ENCODE measurements at places on chromosomes 1 and 21.

GRCh38 chr1:165900576-165901380 lies 73.4 kb downstream of the UCK2 start:
- no peak for DNase-seq

DNA sequence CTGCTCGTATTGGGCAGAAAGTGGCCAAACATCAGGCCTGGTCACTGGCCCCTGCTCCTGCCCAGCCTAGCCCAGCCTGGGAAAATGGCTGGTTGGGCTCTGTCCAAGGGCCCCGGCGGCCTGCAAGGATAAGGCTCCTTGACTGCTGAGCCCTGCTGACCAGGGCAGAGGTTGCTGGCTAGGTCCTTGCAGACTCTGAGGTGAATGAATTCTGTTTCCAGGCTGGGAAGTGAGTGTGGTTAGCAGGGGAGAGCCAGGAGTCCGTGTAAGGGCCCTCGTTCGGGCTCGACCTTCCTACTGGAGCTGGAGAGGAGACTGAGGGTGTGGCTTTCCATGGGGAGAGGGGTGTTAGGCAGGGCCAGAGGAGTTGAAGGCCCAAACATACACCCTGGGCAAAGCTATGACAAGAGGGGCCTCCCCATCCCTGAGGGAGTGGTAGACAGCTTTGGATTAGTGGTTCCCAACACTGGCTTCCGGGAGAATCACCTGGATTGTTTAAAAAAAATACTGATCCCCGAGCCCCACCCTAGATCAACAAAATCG lies 20.6 kb downstream of the CSF1 start:
- DNase-seq: no peak

GRCh38 chr21:30996728-30997127 lies 41.5 kb downstream of the KRTAP19-8 start:
- no peak for DNase-seq

DNA sequence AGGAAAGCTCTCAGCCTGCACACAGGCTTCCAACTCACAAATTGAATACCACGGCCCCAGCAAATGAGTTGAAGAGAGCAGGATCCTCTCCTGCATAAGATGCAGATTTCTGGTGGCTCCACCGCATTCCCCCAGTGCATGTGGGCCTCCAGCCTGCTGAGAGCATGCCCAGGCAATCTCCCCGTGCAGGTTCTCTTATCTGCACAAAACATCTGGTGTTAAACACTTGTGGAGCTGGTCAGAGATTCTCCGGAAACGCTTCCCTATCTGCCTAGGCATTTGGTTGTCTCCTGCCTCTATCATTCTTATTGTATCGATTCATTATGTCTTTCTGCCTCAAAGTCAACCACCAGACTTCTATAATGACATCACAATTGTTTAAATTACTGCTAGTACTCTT lies 1349.0 kb upstream of the B3GALT2 start:
- no peak for DNase-seq

DNA sequence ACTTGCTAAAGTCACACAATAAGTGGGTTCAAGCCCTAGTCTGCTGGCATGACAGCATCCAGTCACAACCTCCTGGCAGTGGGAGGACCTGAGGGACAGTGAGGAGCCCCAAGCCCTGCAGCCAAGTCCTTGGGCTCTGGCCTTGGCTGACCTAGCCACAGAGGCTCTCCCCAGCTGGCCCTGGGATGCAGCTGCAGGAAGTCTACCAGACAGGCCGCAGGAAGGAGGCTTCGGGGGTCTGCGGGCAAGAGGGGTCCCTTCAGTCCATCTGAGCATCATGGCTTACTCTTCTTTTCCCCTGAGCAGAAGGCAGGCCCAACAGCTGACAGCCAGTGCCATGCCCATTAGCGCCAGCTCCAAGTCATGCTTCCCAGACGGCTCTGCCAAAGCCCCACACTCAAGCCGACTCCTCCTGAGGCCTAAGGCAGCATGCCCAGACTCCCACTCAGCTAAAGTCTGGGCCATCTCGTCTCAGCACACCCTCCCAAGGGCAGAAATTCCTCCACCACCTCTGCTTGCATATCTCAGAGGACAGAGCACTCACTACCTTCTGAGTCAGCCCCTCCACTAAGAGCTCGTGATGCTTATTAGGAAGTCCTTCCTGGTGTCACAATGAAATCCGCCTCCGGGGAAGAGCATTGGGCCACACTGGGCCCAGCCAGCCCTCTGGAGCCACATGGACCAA lies 20.1 kb downstream of the SLC1A7 start:
- no peak for DNase-seq

- no peak for DNase-seq
Observed at GRCh38 chr1:235093013-235093695, 35.5 kb downstream of the TOMM20 start.

DNA sequence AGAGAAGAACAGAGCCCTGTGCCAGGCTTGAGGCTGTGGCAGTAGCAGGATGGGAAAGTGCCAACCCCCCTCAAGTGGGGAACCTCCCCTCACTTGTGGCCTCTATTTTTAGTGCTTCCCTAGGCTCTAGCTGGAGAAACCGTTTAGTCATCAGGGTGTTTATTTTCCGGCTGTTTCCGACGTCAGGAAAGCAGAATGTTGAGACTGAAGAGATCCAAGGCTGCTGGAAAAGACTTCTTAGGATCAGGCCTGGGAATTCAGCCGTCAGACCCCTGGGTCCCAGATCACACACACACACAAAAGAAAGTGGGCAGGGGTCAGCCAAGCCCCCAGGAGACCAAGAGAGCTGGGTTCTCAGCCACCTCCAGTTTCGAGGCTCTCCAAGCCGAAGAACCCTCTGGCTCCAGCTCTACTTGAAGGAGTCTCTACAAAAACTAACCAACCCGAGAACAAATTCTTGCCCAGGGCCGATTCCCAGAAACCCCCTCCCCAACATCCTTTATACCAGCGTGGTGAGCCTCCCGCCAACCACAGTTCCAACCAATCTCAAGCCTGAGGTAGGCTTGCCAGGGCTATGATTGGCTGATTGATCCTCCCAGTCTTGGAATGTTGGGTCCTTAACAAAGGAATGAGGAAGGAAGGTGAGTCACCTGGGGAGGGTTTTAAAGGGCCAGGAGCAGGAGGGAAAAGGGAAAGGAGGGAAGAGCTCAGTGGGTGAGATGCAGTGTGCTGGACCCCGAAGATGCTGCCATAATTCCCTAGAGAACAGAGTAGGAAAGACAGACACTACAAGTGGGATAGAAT lies 2.5 kb upstream of the MEF2D start:
- DNase-seq: no peak

DNA sequence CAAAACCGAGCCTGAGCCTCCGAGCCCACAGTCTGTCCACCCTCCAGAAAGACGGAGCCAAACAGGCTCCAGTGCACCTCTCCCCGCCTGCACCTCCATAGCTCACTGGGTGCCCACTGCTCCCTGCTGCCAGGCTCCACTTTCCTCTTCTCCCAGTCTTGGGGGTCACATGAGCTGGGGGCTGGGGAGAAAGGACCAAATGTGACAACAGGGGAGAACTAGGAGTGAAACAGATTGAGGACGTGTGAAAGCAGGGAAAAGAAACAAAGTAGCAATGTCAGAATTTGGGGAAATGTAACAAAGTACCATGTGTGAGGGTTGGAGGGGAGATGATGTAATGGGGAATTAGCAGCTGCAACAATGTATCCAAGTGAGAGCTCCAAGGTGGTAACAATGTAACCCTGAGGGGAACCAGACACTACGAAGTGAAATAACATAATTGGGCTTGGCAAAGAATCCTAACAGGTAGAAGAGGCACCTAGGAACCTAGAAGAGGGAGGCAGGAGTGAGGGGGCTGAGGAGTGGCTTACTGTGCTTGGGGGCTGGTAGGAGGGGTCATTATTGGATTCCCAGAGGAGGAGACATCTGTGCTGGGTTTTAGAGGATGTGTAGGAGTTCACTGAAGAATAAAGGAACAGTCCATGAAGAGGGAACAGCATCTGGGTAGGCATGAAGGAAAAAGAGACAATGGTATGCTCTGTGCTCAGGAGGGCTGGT lies 12.5 kb downstream of the SDC3 start:
- DNase-seq: no peak

DNA sequence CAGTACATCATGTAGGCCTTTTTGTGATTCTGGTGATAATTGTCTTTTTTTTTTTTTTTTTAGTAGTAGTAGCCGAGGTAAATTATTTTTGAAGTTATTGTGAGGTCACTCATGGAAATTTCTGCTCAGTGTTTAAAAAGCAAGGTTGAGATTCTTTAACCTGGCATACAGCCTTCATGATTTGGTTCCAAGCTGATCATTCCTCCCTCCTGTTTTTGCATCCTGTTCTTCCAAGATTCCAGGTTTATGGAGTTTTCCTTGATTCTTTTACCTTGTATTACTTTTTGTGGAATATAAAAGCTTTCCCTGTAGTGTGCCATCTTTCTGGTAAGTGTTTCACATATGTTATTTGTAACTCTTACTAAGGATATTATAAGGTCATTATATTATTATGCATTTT lies 9.1 kb downstream of the ZFYVE9 start:
- no peak for DNase-seq

DNA sequence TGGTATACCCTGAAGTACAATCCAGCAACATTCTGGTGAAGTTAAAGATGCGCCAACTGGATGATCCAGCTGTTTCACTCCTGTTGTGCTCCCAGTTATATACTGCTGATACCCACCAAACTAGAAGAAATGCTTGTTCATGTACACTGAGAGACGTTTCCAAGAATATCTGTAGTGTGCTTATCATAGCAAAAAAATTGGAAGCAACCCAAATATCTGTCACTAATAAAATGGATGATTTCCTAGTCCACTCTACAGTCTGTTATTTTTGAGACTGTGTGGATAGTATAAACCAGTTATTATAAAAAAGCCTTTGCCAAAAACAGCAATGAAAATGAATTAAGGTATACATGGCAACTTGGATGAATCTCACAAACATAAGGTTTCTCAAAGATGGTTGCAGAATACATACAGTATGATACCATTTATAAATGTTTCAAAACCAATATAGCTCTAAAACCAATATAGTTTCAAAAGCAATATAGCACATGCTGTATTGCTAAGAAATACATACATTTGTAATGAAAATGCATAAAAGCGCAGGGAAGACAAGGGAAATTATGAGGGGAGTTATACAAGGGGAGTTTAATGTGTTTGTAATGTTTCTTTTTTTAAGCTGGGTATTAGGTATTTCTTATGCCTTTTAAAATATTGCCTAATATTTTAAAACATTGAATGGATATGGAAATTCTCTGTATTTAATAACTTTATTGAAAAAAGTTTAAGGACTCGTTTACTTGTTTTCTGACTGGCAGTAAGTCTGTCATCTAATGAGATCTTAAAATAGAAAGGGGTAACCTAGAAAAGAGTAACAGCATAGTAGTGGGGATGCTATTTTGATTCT lies 36.5 kb downstream of the GPSM2 start:
- no peak for DNase-seq

DNA sequence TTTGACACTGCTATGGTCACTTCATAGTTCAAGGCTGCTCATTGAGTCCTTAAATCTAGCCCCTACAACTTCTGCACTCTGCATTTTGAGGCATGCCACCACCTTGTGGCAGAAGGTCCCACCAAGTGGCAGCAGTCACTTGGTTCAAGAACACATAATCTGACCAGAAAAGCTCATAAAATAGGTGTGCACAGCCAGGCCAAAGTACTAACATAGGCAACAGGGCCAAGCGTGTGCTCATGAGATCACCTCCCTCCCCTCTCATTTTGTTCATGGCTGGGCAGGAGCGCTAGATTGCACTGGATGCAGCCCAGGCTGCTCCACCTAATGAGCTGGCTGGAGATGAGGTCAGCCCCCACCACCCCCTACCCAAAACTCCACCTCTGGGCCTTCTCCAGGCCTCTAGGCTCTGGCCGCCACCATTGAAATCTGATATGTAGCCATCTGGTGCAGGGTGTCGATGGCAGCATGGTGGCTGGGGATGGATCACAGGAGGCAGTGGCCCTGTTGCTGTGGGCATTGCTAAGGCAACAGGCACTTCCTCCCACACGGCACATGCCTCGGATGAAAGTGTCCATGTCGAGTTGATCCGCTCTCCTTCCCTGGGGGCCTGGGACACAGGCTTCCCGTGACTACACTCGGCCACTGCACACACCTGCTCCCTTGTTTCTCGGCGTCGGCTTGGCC lies 193.2 kb downstream of the TRABD2B start:
- no peak for DNase-seq

DNA sequence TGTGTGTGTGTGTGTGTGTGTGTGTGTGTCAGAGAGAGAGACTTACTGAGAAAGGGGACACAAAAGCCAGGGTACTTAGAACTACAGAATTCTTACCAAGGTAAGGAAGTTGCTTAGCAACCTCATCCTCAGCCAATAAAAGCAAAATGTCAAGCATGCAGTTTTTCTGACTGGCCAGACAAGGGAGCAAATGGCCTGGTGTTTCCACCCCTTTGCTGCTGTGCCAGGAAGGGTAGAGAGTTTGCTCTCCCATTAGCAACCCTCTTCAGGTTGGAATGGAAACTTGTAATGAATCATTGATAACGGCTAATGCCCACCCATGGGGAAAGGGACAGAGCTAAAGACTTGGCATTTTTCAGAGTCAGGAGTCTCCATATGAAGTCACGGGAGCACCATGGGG lies 10.6 kb downstream of the RXRG start:
- no peak for DNase-seq

- peak; percentile 9 for DNase-seq
Observed at GRCh38 chr1:159827102-159827490, 423 bp downstream of the SLAMF8 start.

DNA sequence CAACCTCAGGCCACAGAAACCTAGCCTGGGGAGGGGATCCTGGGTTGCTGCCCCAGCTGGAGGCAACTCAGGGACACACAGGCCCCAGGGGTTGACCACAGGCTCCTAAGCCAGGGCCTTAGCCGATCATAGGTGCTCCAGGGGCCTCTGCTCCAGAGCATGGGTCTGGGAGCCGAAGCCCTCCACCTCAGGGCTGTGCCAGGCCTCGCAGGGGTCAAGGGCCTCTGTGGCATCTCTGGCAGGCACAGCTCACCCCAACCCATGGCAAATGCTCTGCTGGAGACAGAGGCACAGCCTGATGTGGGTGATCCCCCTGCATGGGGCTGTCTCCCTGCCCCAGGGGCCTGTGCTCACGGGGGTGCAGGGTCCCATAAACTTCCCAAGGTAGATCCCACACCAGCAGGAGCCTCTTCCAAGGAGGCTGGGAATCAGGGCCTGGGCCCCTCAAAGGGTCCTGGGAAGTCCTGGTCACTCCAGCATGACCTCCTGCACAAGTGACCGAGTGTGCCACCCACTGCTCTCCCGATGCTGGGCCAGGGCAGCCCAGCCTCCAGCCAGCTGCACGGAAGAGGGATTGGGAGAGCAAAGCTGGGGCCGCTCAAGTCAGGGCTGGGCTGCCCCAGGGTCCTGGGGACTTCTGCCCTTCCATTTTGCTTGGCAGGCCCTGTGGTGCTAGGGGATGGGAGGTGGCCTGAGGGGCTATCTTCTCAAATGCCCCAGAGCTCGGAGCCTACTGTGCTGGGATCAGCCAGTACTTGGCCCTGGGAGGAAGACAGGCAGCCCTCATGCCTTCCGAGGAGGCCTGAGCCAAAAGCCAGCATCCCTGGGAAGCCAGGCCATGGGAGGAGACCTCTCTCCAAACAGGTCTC lies 22.2 kb upstream of the PRSS38 start:
- no peak for DNase-seq

DNA sequence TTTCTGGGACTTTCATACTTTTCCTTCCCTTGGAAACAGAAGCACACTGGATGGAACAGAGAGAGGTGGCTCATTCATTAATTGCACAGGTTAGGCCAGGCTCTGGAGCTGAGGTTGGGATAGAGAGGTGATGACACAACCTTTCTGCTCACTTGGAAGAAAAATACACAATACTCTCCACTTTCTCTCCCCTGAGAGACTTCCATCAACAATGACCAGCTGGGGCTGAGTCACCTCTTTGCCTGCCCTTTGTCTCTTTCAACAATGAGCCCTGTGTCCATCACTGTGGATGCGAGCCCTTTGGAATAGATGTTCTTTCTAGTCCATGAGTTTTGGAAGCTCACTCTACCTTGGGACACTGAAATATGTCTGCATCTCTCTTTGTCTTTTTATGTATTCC lies 43.1 kb downstream of the ATP2B4 start:
- no peak for DNase-seq
